ENCODE measurements at places on chromosomes 6 and 20.
A peak's percentile ranks its signal among the peaks of the same experiment; 100 is the strongest.

DNA sequence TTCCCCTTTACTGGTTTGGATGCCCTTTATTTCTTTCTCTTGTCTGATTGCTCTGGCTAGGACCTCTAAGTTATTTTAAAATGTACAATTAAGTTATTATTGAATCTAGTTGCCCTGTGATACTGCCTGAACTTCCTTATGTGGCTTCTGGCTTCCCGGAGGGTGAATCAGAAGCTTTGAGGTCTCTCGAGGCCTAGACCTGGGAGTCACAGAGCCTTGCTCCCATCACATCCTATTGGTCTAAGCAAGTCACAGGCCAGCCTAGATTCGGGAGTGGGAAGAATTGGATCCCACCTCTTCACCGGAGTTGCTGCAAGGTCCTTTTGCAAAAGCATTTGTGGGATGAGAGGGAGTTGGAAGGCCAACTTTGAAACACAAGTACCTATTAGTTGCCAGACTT, 15.2 kb downstream of the BCAS4 start:
- no peak for DNase-seq

DNA sequence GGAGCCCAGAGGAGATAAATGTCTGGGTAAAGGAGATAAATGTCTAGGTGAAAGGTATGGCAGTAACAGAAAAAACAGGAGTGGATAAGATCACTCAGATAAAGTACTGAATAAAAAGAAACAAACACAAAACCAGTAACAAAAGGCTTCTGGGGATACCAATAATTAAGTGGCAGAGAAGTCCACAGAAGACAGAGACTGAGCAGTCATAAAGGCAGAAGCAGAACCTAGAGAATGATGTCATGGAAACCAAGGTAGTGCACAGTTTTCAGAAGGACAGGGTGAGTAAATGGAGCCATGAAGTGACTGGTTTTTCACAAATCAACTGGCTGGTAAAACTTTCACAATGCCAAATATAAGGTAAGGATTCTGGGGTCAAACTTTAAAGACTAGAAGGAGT, 80.9 kb upstream of the PLN start:
- no peak for DNase-seq

- no peak for DNase-seq
Measured at GRCh38 chr6:160962835-160963623, 28.5 kb upstream of the MAP3K4 start.

GRCh38 chr6:97427648-97428047, 144.6 kb upstream of the MMS22L start:
- no peak for DNase-seq

- no peak for DNase-seq
Measured at GRCh38 chr6:56864171-56864616, 90.7 kb upstream of the BEND6 start.

GRCh38 chr20:61800359-61801064, 265.2 kb downstream of the TAF4 start:
- DNase-seq = no peak

GRCh38 chr20:37827605-37828004, 75.3 kb upstream of the VSTM2L start:
- DNase-seq = no peak

DNA sequence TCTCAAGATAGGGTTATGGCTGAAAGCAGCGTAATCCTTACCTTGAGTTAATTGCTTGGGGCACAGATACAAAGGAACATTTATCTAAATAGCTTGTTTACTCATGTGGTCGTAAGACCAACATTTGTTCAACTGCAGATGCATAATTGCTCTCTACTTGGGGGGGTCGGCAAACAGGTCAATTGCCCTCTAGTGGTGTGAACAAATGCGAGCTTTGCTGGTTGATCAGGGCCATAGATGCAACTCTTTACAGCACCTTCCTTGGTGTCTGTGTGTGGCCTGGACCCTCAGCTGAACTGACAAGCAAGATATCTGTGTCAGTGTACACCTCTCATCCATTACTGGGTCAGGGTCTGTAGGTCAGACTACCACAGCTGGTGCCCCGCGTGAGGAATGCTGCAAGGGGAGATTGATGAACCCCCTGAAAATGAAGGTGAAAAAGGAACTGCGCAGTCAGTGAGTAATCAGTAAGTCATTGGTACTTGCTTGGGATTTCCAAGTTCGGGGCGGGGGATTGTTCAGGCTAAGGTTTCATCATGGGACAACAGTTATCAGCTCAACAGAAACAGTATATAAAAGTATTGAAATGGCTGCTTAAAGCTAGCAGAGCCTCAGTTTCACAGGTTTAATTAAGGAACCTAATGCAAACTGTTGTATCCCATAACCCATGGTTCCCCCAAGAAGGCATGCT, 24.0 kb downstream of the HLA-DPA1 start:
- DNase-seq = peak; percentile 4

DNA sequence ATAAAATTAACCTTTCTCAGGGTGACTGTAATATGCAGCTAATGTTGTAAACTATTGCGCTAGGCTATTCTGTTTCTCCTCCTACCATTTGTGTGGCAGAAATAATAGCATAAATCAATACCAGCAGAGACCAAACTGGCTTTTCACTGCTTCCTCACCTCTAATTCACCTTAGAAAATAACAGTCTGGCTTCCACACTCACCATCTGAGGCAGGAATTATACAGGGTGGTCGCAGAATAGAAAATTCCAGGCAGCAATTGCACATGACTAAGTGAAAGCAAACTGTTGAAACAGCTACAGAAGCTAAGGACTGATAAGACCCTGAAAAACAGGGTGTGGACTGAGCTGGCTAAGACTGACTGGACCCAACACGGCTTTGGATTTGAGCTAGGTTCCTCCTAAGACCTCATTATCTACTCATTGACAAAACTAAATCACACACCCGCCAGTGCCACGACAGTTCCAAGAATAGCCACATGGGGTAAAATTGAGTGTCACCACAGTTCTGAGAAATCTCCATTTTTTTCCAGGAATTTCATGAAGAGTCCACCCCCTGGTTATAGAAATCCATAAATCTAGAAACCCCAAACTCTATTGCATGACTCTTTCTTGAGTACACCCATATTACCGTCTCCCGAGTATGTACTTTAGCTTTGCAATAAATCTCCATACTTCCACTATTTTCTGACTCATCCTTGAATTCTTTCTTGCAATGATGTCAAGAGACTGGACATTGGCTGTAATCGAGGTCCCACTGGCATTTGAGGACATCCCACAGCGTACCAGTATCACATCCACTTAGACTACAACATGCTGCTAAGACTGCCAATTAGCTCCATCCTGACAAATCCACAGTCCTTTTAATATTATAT, 60.9 kb upstream of the KCNQ5 start:
- DNase-seq = no peak

DNA sequence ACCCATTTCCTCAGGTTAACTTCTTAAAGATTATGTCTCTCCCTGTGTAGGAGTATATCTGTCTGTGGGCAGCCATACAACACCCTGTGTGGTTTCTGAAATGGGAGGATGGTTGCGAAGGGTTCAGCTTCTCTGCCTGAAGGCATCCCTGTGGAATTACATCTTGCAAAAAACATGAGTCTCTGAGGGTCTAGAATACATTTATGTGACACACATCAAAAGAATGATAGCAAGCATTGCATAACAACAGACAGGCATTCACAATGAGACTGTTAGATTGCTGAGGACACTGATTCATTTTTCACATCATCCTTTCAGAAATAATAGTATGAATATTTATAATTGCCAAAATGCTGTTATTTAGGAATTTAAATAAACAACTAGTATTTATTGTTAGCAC, 670.9 kb downstream of the HTR1B start:
- no peak for DNase-seq

- DNase-seq = no peak
Measured at GRCh38 chr6:47651505-47651944, 46.9 kb upstream of the ADGRF4 start.

DNA sequence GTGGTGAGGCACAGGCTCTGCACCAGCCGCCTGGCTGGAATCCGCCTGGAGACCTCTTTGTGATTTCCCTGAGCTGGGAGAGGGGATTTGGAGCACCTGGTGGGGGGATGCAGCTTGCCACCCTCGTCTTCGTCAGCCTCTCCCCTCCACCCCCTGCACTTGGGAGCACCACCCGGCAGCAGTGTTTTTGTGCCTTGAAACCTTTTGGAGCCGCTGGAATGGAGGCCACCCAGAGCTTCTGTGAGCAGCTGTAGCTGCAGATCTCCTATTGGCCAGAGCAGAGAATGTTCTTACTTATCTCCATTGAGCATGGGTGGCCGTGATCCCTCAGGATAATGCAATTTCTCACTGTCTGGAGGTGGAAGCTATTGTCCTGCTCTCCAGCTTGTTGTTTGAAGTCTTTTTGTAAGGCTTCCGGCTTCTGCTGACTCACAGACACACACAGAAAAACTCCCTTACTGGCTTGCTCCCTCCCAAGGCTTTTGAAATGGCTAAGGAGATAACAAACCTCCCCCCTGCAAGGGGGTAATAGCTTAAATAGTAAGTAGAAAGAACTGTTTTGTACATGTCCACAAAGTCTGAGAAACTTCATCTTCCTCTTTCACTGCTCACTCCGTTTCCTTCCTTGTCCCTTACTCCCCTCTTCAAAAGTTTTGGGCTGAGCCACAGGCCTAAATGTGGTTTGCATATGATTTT, 271.2 kb downstream of the PRL start:
- peak; percentile 97 for DNase-seq

DNA sequence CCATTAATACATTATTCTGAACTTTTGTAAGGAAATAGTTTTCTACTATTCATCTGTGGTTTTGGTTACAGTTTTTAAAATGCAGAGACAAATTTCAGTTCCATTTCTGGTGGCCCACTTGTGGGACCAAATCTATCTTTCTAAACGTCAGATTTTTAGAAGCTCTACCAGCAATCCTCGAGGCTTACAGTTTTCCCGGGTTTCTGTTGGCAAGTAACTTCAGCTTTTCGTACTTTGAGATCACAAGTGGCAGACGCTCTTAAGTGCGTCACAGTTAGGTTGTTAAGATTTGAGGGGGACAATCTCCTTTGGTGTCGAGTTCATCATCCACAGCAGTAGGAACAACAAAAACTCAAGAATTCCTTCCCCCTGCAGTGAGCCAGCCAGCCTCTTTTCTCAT, 60.0 kb downstream of the JARID2 start:
- DNase-seq = no peak

DNA sequence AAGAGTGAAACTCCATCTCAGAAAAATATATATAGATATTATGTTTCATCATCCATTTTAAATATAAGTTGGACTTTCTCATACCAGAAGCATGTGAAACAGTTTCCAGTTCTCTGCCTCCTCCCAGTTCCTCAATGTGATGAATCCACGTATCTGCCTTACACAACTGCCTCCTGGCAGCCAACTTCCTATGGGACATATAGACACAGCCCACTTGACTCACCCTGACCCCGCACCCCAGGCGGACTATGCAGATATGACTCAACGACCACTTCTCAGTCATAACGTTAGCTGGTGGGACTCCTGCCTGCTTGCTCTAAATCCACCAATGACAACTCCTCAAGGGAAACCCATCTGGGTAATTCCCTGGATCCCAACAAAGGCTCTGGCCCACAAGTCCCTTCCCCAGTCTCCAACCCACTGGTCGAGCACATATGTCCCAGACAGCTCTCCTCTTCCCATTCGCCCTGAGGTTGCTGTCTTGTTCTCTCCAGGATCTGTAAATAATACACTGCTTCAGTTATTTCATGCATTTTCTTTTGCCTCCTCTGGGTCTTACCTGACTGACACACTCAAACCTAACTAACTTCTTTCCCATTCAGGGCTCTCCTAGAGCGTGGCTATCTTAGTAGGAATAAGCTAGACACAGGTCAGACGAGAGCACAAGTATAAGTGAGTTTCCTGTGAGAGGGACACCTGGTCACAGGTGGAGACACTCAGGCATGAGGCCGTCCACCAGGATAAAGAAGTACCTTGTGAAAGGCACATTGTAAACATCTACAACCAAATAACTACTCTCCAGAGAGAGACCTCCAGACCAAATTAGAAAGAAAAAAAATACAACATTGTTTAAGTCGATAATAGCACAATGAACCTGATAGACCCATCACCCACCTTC, 548.5 kb downstream of the CD83 start:
- DNase-seq = peak; percentile 95

DNA sequence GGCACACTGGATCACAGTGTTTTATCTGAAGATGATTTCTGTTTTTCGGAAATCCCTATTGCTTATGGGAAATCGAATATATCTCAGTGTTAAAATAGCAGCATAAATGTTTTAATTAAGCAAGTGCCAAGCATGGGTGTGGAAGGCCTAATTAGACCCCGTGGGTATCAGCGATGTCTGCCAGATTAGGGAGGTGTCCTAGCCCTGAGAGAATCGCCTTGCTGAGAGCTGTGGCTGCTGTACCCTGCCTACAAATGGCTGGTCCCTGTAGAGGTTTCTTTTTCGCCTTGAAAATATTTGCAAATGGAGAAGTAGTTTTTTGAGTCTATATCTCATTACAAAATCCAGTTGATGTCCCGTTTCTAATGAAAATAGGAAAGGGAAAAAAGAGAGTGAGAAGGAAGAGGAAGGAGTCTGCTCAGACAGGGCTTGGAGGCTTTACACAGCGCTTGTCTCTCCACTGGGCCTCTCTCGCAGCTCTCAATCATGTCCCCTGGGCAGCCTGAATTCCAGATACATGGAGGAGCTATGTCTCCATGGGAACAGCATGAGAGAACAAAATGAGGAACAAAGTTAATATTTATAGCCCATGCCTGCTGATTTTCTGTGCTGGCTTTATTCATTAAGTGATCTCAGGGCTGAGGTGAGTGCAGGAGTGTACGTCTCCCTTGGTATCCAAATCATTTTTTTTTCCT, 35.2 kb upstream of the BCLAF1 start:
- DNase-seq = no peak

DNA sequence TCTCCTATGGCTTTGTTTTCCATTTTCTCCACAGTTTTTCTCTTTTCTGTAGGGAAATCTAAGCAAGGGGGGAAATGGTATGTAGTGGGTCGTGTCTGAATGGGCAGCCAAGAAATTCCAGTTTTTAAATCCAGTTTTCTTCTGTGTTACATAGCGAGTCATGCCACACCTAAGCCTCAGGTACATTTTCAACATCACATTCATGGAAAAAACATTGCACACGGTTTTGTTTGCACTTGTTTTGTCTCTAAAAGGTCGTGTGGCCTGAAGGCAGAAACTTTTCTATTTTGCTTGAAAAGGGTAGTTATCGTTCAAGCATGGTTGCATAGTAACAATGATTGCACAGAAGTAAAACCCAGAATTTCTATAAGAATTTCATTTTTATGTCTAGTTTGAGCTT, 70.5 kb downstream of the MOXD1 start:
- DNase-seq = no peak

DNA sequence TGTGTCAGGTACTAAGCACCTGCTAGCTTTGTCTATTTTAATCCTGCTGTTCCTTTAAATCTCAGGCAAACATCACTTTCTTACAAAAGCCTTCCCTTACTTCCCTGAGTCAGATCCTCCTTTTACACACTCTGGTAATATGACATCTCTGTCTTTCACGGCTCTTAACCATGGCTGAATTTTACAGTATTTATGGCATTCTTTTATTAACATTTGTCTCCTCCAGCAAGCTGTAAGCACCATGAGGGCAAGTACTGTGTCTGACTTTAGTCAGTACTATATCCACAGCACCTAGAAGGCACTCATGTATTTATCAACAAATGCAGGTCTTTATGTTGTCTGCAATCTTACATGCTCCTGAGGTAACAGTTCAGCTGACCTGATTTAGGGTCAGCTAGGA, 33.7 kb upstream of the HBS1L start:
- peak; percentile 11 for DNase-seq
